Mammary epithelial cell (primary cell): ENCODE measurements at places on chromosomes 12 and 14.

GRCh38 chr12:116339800-116340371 lies 62.4 kb upstream of the MED13L start:
- no peak for DNase-seq

DNA sequence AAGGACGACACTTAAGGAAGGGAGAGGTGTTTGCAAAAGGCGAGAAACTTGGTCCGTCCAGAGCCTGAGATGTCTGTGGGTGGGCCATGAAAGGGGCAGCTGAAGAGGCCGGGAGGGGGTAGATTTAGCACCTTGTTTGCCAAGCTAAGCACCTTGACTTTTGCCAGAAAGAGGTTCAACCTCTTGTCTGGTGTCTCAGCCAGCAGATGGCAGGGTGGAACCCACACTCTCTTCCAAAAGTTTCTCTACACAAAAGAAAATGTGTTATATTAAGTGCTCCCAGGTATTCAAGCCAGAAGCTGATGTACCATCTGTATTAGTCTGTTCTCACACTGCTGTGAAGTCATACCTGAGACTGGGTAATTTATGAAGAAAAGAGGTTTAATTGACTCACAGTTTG lies 69.9 kb downstream of the SUDS3 start:
- no peak for DNase-seq

DNA sequence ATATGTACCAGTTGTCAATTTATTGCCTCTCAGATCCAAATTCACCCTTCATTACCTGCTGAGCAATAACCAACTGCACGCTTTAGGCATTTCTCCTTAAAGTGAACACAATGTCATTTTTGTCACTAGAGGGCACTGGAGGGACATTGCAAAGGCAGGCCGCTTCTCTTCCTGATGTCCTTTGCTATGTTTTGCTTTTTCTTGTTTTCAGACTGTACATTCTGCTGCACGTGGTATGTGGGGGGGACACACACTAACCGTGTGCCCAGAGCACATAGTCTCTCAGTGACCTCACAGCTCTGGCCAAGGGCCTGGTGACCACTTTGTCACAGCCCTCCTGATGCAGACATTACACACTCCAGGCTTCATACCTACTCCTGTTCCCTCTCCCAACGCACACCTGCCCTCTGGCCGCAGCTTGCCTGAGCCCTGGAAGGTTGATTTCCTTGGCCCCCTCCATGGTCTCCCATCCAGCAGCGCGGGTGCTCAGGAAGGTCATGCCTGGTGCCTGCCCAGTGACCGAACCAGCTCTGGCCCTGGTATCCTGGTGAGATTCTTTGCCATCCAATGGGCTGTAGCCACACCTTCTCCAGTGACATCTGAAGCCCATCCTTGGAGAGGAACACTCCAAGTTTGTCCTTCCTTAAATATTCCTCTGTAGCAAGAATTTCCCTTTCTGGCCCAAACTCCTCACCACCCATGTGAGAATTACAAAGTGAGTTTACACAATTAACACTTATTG lies 39.9 kb downstream of the MYO1H start:
- DNase-seq: peak; percentile 3

DNA sequence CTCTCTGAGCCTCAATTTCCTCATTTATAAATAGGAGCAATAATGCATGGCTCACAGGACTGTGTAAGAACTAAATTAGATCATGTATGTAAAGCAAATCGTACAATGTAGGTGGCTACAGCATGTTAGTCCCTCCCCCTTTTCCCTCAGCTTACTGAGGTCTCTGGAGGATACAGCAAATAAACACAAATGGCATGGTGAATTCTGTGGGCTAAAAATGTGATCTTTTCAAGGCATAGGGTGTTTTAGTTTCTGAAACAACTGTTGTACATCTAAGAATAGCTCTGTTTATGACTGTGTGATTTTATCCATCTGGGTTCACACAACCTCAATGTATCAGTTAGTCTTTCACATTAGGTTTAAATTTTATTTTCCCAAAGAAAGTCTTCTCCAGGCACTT lies 121.2 kb upstream of the PLEKHG7 start:
- DNase-seq: no peak

DNA sequence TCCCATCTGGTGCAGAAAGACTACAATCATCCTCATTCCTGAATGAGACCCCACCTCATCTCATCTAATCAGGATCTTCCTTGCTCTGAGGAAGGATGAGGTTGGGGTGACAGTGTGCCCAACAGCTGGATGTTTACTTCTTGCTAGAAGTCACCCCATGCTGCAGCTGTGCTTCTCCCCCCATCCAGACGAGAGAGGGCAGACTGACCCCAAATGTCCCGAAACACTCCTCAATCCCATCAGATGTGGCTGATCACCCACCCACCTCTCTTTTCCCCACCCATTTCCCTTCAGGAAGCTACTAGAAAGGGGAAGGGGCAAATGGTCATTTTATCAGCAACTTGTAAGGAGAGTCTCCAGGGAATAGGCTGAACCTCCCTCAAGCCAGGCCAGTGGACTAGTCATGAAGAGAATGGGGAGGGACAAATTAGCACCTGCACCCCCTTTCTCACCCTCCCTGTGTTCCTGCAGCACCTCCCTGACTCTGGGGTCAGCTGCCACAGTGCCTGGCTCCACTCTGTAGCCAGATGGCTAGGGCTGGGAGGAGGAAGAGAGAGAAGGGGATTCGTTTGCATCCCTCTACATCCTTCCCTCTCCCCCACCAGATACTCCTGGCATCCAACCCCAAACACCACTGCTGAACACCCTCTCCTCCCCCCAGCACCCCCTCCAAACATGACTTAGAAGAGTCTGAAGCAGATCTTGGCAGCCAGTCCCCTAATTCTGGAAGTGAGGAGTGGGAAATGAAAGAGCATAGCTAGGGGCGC lies 2.8 kb upstream of the BAZ2A start:
- no peak for DNase-seq

GRCh38 chr12:125983094-125983783 lies 918.0 kb downstream of the AACS start:
- no peak for DNase-seq

GRCh38 chr14:33996462-33996861 lies 45.6 kb upstream of the EGLN3 start:
- DNase-seq: no peak

DNA sequence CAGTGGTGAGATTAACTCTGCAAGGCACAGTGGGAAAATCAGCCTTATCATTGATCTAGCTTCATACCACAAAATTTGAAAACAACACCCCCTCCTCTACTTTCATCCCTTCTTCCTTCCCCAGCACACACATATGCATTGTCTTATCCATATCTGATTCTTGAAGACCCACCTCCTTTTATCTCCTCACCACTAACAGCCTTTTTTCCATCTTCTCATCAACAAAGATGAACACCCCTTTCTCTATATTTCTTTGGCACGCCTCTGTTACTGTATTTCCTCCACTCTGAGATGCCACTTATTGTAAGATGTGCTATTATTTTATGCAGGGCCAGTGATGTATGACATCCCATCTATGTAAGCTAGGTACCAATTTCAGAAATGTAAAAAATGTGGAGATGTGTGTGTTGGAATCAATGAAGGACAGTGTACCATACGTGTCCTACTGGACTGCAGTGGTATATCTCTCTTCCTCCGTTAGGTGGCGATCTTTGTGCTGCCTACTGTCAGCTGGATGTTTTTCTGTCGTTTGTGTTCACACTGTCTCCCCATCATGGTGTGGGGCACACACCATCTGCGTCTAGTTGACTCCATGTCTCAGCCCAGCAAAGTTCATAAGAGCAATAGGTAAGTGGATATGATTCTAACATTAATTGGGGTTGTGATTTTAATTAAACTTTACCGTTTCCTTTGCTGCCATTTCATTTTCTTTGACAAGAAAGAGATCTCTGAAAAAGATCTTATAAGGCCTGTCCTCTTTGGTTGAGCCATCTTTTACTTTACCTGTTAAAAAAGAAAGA lies 24.0 kb downstream of the CCDC38 start:
- DNase-seq: peak; percentile 57

- no peak for DNase-seq
Measured at GRCh38 chr12:46518169-46518568, 145.6 kb upstream of the SLC38A2 start.

DNA sequence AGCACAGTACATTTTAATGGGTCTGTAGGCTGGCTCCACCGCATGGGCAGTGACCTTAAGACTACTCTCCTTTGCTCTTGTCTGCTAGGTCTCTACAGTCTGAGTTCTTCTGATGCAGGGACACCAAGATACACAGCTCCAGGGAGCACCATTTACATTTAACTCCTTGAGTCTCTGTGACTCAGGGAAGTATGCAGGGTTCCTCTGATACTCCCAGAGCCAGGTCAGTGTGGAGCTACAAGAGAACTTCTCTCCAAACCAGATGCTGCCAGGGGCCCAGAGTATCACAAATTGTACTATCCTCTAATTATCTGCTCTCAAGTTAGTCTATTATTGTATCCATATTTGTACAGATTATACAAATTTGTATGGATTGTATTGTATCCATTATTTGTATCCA lies 15.2 kb downstream of the ZFP36L1 start:
- DNase-seq: no peak

GRCh38 chr12:73677520-73678291 lies 859.9 kb upstream of the ATXN7L3B start:
- DNase-seq: no peak

DNA sequence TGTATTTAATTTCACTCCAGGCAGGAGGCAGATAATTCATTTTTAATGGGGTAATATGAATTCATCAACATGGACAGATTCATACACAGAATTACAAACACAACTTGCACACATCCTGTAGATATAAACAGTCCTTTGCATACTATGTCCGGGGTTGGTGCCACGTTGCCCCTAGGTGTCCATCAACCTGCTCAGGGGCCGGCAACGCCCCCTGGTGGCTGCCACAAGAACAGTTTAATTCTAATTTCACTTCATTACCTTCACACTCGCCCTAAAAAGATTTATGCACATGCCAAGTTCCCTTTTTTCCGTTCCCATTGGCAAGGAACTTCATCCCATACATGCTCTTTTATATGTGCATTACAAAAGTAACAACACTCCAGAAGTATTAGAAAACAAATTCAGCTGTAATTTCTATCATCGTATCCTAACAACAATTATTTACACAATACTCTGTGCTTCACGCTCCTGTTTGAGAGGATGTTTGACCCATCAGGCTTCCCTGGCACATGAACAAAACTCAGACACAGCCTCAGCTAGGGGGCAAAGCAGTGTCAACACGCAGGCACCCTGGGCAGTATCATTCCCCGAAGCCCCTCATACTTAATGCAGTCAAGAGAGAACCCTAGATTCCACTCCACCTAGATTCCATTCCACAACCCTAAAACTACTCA lies 15.5 kb downstream of the MANSC1 start:
- peak; percentile 25 for DNase-seq

DNA sequence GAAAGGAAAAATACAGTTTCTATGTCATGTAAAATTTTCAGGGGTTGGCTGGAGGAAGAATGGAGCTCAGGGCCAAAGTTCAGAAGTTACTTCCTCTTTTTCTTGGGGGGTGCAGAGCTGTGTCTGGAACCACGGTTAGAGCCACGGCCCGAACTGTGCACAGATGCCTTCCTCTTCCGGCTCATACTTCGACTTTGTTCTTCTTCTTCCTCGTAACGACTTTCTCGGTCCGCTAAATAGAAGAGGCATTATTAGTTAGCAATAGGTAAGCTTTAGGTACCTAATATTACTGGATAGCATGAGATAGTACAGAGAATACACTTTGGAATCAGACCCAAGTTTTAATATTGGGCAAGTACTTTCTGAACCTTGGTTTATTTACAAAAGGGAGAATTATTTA lies 31.2 kb downstream of the SUPT16H start:
- no peak for DNase-seq

- no peak for DNase-seq
Measured at GRCh38 chr12:55777856-55778255, 34.9 kb downstream of the GDF11 start.

DNA sequence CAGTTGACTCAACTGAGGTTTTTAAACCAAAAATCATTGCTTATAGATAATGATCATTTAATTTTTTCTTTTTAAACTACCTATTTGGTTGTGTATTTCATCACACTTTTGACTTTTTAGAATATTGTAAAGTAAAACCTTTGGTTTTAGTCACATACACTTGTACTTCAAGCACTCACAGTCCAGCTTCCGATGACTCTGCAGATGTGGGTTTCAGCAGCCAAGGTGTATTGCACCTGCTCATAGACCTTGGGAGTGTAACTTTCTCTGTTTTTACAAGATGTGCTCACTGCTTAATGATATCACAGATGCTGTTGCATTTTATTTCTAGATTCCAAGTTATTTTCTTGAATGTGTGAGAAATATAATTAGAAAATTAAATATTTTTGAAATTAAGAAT lies 188.3 kb upstream of the SLC38A2 start:
- DNase-seq: peak; percentile 19

GRCh38 chr12:5589054-5589453 lies 157.1 kb downstream of the NTF3 start:
- no peak for DNase-seq

DNA sequence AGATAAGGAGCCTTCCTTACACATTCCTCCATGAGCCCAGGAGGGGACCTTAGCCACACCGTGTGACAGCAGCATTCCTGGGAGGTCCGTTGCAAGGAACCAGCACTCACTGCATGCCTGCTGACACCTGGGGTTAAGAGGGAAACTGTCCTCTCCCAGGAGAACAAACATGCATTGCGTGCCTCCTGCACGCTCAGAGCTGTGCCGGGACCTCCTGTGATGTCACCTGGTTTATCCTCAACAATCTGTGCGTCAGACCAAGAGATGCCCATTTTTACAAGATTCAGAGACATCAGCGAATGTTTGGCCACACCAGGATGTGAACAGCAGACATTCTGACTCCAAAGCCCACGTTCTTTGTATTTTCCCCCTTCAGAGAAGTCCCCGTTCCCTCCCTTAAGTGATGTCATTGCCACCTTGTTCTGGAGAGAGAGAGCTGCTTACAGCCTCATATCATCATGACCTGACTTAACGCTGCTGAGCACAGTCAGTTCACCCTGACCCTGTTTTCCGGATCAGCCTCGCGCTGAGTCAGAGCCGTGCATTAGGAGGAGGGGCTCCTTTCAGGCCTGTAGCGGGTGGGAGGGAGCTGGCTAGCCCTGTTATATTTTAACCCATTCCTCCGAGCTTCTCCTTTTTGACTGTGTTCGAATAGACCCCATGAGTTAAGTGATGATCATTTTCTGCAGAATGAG lies 36.2 kb downstream of the TMEM120B start:
- no peak for DNase-seq

DNA sequence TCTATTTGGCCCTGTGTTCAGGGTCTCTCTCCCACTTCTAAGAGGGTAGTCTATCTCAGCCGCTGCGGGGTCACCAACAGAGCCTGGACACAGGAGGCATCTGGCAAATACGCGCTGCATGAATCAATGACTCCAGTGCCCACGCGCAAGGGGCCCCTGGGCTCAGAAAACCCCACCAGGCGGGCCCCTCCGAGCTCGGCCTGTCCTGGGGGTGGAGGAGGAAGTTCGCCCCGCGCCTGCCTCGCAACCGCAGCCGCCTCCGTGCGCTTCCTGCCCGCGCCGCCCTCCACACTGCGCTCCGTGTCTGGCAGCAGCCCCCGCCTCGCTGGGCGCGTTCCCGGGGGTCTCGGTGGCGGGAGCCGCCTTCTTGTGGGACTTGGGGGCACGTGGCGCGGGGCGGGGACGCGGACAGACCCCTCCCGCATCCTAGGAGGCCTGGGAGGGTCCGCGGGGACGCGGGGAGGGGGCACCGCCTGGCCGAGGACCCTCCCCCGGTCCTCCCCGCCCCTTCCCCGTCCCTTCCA lies 811 bp upstream of the FBRSL1 start:
- no peak for DNase-seq

GRCh38 chr12:82671673-82672195 lies 15.0 kb upstream of the TMTC2 start:
- no peak for DNase-seq

- DNase-seq: peak; percentile 74
Measured at GRCh38 chr12:114729731-114730130, 45.8 kb upstream of the TBX3 start.

GRCh38 chr12:26158078-26158764 lies 33.4 kb upstream of the BHLHE41 start:
- DNase-seq: peak; percentile 20
